ENCODE measurements at places on chromosomes 16 and 17.

- DNase-seq, result no peak
Observed at GRCh38 chr16:19696328-19696727, 21.7 kb downstream of the KNOP1 start.

GRCh38 chr17:1087381-1088241 lies 90.7 kb downstream of the TIMM22 start:
- DNase-seq, result no peak

DNA sequence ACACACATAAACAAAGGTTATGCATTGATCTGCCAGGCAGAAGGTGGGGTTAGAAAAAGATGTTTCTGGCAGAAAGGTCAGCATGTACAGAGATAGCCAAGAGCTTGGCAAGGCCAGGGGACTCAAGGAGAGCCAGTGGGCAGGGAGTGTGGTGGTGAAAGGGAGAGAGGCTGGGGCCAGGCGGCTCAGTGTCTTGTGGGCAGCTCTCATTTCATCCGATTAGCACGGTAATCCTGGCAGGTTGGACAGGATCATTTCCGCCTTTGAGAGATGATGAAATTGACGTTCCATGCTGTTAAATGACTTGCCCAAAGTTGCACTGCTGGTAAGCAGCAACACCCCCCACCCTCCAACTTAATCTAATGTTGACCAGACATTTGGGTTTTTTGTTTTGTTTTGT lies 3.6 kb downstream of the CHD9 start:
- DNase-seq, result no peak

- DNase-seq, result no peak
Observed at GRCh38 chr17:60305141-60305540, 86.8 kb downstream of the USP32 start.

- no peak for DNase-seq
Observed at GRCh38 chr16:78474762-78475161, 375.3 kb downstream of the WWOX start.

All from stimulated activated CD8-positive, alpha-beta memory T cell treated with anti-CD3 and anti-CD28 coated beads, Interleukin-12 subunit alpha, Interleukin-12 subunit beta, amount 100 ng/mL, for 4 hours (primary cell).